ENCODE measurements at places on chromosomes 6 and 20. TPM values are rescaled to one million over a fixed set of nuclear protein-coding genes. Genes with fewer than 3 reads are reported as not detected.

ADAM33 gene
- total RNA-seq: 0.18 TPM

PAQR8 gene
- total RNA-seq: 6.0 TPM

SIRPG gene
- not detected for total RNA-seq

FOXF2 gene
- total RNA-seq: not detected

SLC22A3 gene
- not detected for total RNA-seq

PTK6 gene
- total RNA-seq: not detected

SERPINB1 gene
- total RNA-seq: 23.3 TPM

GPSM3 gene
- 22.8 TPM for total RNA-seq

ENPP1 gene
- 1.4 TPM for total RNA-seq

Measured in endothelial cell of umbilical vein (primary cell).